Peyer's patch (tissue), 4 donors: ENCODE measurements at places on chromosomes 5 and 9. TPM values are rescaled to one million over a fixed set of nuclear protein-coding genes. Genes with fewer than 3 reads are reported as not detected.

Gene SH3TC2
- total RNA-seq = 0.57 TPM

DNA sequence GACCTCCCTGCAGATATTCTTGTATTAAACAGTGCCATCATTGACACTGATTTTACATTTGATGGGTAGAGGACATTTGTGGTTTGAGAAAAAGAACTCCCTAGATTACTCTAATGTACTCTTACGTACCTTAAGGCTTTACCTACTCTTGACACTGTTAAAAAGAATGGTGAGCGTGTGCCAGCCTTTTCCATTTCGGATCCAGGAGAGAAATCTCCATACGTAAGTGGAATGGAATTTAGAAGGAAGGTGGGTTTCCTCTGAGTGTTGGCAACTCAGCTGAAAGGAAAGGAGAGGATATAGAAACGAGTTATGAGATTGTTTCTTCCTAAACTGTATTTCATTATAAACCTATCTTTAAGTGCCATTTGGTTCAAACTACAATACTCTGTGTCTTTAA, 40.9 kb downstream of the TNPO1 start:
- no peak overlapping the region for H3K4me3 ChIP-seq
- no peak overlapping the region for H3K27ac ChIP-seq
- peaks cover 56% of the 10 kb centered on the region for H3K36me3 ChIP-seq

DNA sequence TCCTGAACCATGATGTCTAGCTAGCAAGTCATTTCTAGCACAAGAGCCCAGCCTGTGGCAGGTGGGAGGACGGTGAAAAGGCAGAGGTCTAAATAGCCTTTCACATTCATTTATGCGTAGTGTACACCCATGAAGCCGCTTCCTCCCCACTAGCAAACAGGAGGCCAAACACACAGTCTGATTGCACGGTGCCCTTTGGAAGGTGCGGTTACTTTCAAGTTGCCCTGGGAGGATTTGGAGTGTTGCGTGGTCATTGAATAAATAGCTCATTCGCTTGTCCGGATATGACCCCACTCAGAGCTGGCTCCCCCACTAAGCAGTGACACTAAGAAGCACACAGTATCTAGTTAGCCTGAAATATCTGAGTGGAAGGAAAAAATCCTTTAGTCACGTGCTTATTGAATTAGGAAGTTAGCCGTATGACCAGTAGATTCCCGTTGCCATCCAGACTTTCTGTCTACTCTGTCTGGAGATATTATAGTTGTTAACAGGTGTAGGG, 664 bp upstream of the ARSB start:
- H3K27ac ChIP-seq = peak overlapping the region; percentile 99
- peak overlapping the region; percentile 83 for H3K4me3 ChIP-seq
- H3K4me1 ChIP-seq = no peaks in the 10 kb centered on the region
- peak; percentile 66 for DNase-seq
- H3K27me3 ChIP-seq = no peaks in the 10 kb centered on the region

- no peak overlapping the region for H3K4me3 ChIP-seq
- DNase-seq = no peak
- no peaks in the 10 kb centered on the region for H3K27me3 ChIP-seq
- H3K4me1 ChIP-seq = no peaks in the 10 kb centered on the region
- H3K36me3 ChIP-seq = no peaks in the 10 kb centered on the region
Measured at GRCh38 chr5:152256580-152256979, 148.5 kb downstream of the NMUR2 start.

Gene AGXT2
- not detected for total RNA-seq

DNA sequence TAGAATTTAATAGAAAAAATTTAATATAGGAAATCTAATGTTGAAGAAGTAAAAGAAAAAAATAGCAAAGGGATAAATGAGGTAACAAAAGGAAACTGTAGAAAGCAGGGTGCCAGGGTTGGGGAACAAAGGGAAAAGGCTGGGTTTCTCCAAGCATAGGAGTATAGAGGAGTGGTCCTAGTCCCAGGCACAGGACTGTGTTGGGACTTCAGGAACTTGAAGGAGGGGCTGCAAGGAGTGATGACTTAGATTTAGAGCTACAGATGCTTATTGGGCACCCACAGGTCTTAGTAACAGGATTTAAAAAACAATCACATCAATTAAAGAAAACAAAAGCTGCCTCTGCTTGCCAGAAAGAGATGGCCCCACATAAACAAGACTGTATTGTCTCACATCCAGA, 396.5 kb upstream of the TNC start:
- no peaks in the 10 kb centered on the region for H3K4me1 ChIP-seq
- no peaks in the 10 kb centered on the region for H3K36me3 ChIP-seq
- no peak overlapping the region for H3K27ac ChIP-seq
- DNase-seq = no peak

Gene ENTREP1
- 2.4 TPM for total RNA-seq

Gene F12
- total RNA-seq = 1.7 TPM

DNA sequence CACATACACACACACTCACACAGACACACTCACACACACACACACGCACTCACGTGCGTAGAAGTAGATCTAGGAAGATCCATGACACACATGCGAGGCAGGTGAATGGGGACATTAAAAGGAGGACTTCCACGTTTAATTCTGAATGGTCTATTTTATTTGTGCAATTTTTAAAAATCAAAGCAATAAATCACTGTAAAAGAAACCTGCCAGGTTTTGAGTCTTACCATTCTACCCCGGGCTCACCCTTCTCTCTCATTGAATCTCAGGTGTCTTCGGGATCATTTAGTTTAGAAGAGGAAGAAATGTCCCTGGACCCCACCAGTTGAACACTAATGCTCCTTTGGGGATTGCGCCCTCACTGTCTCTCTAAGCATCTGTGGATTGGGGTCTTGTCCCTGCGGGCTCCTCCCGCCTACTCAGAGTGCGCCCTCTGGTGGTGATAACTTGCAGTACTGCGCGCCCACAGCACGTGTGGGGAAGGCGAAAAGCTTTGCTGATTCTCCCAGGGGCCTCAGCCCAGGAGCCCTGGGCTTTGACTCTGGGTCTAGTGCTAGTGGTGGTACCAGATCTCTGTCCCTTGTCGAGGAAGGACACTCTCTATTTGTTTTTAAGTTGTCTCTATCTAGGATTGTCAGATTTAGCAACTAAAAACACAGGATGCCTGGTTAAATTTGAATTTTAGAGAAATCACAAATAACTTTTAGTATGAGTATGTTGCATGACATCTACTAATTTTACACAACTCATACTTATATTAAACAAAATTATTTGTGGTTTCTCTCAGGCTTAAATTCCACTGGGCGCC, 34.8 kb downstream of the BOD1 start:
- DNase-seq = no peak
- H3K27me3 ChIP-seq = no peaks in the 10 kb centered on the region
- H3K36me3 ChIP-seq = no peaks in the 10 kb centered on the region
- H3K27ac ChIP-seq = no peak overlapping the region
- no peak overlapping the region for H3K4me3 ChIP-seq
- H3K4me1 ChIP-seq = no peaks in the 10 kb centered on the region

Gene MGAT1
- total RNA-seq = 142 TPM

- no peak for DNase-seq
- H3K27ac ChIP-seq = no peak overlapping the region
- no peaks in the 10 kb centered on the region for H3K27me3 ChIP-seq
- H3K4me3 ChIP-seq = no peak overlapping the region
- no peaks in the 10 kb centered on the region for H3K36me3 ChIP-seq
- no peaks in the 10 kb centered on the region for H3K4me1 ChIP-seq
Measured at GRCh38 chr9:99375481-99375880, 153.4 kb downstream of the SEC61B start.

GRCh38 chr5:40594811-40595210, 84.9 kb upstream of the PTGER4 start:
- no peak overlapping the region for H3K4me3 ChIP-seq
- H3K4me1 ChIP-seq = no peaks in the 10 kb centered on the region
- no peaks in the 10 kb centered on the region for H3K36me3 ChIP-seq
- no peak for DNase-seq
- H3K27ac ChIP-seq = no peak overlapping the region
